ENCODE measurements at places on chromosomes 4 and X. TPM values are rescaled to one million over a fixed set of nuclear protein-coding genes. Genes with fewer than 3 reads are reported as not detected.

GRCh38 chr4:17332478-17332877 lies 179.4 kb downstream of the QDPR start:
- H3K4me3 ChIP-seq: no peak overlapping the region
- no peak overlapping the region for H3K27ac ChIP-seq
- no peaks in the 10 kb centered on the region for H3K36me3 ChIP-seq

Gene CFAP299
- total RNA-seq: not detected

Gene RPL34
- total RNA-seq: 488 TPM

- H3K4me3 ChIP-seq: no peak overlapping the region
- no peaks in the 10 kb centered on the region for H3K4me1 ChIP-seq
- no peaks in the 10 kb centered on the region for H3K27me3 ChIP-seq
- peak; percentile 2 for DNase-seq
- no peak overlapping the region for H3K27ac ChIP-seq
Measured at GRCh38 chr4:54961357-54961975, 163.9 kb downstream of the KDR start.

DNA sequence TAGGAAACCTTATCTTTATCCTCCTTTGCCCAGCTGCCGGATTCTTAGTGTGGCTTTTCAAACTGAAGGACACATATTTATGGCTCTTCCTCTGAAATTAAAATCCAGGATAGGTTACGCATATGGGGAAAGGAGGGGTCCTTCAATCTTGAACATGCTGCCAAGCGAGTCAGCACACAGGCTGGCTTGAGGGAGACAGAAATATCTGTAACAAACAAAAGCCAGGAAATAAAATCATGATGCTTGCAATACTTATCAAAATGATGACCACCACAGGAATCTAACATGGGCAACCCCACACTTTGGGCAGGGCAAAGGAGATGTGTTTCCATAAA lies 196.4 kb upstream of the LDB2 start:
- DNase-seq: no peak
- no peak overlapping the region for H3K27ac ChIP-seq
- H3K36me3 ChIP-seq: no peaks in the 10 kb centered on the region
- H3K4me3 ChIP-seq: no peak overlapping the region
- no peaks in the 10 kb centered on the region for H3K27me3 ChIP-seq

Gene POU4F2
- total RNA-seq: not detected

DNA sequence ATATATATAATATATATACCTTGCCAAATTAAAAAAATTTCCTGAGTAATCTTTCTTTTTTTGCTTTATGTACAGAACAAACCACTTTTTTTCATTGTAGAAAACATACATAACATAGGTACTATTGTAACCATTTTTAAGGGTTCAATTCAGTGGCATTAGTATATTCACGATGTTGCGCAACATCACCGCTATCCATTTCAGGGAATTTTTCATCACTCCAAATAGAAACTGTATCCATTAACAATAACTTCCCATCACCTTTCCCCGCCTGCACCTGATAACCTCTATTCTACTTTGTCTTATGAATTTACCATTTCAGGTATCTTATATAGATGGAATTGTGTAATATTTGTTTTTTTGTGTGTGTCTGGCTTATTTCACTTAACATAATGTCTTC lies 124.7 kb downstream of the MGST2 start:
- H3K27ac ChIP-seq: no peak overlapping the region
- no peak overlapping the region for H3K4me3 ChIP-seq
- no peak for DNase-seq
- no peaks in the 10 kb centered on the region for H3K27me3 ChIP-seq

Gene BMX
- total RNA-seq: not detected

GRCh38 chrX:46882266-46882665 lies 30.0 kb upstream of the JADE3 start:
- no peak overlapping the region for H3K4me3 ChIP-seq
- no peaks in the 10 kb centered on the region for H3K4me1 ChIP-seq
- no peak for DNase-seq
- H3K27me3 ChIP-seq: no peaks in the 10 kb centered on the region
- H3K36me3 ChIP-seq: peaks cover 3% of the 10 kb centered on the region
- H3K27ac ChIP-seq: no peak overlapping the region

- H3K36me3 ChIP-seq: no peaks in the 10 kb centered on the region
- H3K27me3 ChIP-seq: no peaks in the 10 kb centered on the region
- H3K4me3 ChIP-seq: no peak overlapping the region
- peak; percentile 7 for DNase-seq
- no peak overlapping the region for H3K27ac ChIP-seq
Measured at GRCh38 chr4:90113881-90114457, 13.2 kb upstream of the CCSER1 start.

DNA sequence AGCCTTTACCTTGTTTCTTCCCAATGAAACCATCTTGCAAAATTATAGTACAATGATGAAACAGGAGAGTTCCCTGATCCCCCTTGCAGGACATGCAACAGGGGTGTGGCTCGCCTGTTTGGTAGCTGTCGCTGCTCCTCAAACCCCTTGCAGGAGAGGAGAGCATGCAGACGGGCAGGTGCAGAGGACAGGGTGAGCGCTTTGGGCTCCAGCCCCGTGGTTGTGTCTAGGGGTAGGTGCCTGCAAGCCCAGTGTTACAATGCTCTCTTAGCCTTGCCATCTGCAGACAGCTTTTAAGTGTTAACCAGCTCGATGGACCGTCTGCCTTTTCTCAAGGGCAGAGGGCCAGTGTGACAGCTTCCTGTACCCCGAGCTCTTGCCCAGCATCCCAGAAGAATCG lies 102.0 kb downstream of the TAB3 start:
- H3K27ac ChIP-seq: no peak overlapping the region
- no peaks in the 10 kb centered on the region for H3K36me3 ChIP-seq
- no peak for DNase-seq
- H3K27me3 ChIP-seq: no peaks in the 10 kb centered on the region
- no peaks in the 10 kb centered on the region for H3K4me1 ChIP-seq

- H3K4me3 ChIP-seq: no peak overlapping the region
- H3K36me3 ChIP-seq: no peaks in the 10 kb centered on the region
- no peaks in the 10 kb centered on the region for H3K27me3 ChIP-seq
- no peak overlapping the region for H3K27ac ChIP-seq
- no peaks in the 10 kb centered on the region for H3K4me1 ChIP-seq
Measured at GRCh38 chrX:41289095-41289494, 44.9 kb upstream of the DDX3X start.

DNA sequence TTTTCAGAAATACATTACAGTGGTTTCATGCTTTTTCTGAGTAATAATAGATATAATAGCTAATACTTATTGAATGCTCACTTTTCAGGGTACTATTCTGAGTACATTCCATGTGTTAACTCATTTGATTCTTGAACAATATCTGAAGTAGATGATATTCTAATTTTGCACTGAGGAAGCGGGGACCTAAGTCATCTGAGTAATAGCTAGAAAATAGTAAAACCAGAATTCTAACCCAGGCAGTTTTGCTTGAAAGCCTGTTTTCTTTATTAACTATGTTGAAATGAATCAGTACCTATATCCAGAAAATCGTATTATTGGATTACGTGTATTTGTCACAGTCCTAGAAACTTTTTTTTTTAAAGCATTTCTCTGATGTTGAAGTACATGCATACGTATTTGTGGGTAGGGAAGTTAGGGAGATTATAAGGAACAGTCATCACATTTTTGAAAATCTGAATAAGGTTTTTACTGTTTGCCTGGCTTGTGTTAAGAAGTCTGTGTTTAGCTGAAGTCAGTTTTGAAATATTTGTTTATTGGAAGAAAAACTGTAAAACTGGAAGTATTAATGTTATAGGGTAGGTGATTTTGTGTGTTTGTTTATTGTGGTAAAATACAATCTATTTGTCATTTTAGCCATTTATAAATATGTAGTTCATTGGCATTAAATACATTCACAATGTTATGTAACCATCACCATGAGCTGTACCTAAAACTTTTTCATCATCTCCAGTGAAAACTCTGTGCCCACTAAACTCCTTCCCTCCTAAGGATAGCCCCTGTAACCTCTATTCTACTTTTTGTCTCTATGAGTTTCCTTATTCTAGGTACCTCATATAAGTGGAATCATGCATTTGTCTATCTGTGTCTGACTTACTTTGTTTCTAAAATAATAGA lies 55.3 kb downstream of the FIP1L1 start:
- H3K4me1 ChIP-seq: no peaks in the 10 kb centered on the region
- H3K27ac ChIP-seq: no peak overlapping the region
- no peak for DNase-seq
- no peaks in the 10 kb centered on the region for H3K27me3 ChIP-seq
- H3K4me3 ChIP-seq: no peak overlapping the region

- no peak for DNase-seq
- H3K27ac ChIP-seq: no peak overlapping the region
- no peaks in the 10 kb centered on the region for H3K36me3 ChIP-seq
- H3K4me3 ChIP-seq: no peak overlapping the region
- no peaks in the 10 kb centered on the region for H3K27me3 ChIP-seq
Measured at GRCh38 chrX:31323658-31324057, 251.8 kb upstream of the FTHL17 start.

GRCh38 chr4:52635130-52635529 lies 24.0 kb downstream of the USP46 start:
- no peak for DNase-seq
- no peak overlapping the region for H3K4me3 ChIP-seq
- no peak overlapping the region for H3K27ac ChIP-seq
- no peaks in the 10 kb centered on the region for H3K27me3 ChIP-seq

GRCh38 chrX:31658360-31658759 lies 586.5 kb upstream of the FTHL17 start:
- H3K27me3 ChIP-seq: no peaks in the 10 kb centered on the region
- H3K27ac ChIP-seq: no peak overlapping the region
- peak; percentile 4 for DNase-seq
- no peaks in the 10 kb centered on the region for H3K4me1 ChIP-seq
- no peaks in the 10 kb centered on the region for H3K36me3 ChIP-seq
- H3K4me3 ChIP-seq: no peak overlapping the region

DNA sequence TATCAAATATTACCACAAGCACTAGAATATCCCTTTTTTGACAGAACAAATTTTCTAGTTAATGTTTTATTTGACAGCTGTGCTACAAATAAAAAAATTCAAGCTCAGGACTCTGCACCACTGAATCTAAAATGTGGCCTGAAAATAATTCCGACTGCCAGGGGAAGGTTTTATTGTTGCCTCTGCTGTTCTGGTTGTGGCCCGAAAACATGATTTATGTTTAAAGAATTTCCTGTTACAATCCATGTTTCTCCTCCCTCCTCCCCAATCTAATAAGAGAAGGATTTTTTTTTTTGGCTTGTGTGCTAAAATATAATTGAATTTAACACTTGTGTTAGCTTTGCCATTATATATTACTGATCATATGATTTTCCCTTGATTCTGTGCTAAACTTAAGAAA lies 227.8 kb downstream of the DCLK2 start:
- H3K27me3 ChIP-seq: no peaks in the 10 kb centered on the region
- H3K27ac ChIP-seq: no peak overlapping the region
- no peaks in the 10 kb centered on the region for H3K4me1 ChIP-seq

Gene RRAGB
- 19.6 TPM for total RNA-seq

- DNase-seq: no peak
- no peaks in the 10 kb centered on the region for H3K27me3 ChIP-seq
- H3K36me3 ChIP-seq: no peaks in the 10 kb centered on the region
- no peak overlapping the region for H3K4me3 ChIP-seq
- H3K27ac ChIP-seq: no peak overlapping the region
Measured at GRCh38 chrX:148389629-148390028, 110.8 kb upstream of the AFF2 start.

Gene TFDP3
- total RNA-seq: not detected

Gene MUC7
- total RNA-seq: not detected

Gene PITX2
- total RNA-seq: 0.44 TPM

Gene TRIML2
- total RNA-seq: not detected

Gene GRIA2
- total RNA-seq: not detected

DNA sequence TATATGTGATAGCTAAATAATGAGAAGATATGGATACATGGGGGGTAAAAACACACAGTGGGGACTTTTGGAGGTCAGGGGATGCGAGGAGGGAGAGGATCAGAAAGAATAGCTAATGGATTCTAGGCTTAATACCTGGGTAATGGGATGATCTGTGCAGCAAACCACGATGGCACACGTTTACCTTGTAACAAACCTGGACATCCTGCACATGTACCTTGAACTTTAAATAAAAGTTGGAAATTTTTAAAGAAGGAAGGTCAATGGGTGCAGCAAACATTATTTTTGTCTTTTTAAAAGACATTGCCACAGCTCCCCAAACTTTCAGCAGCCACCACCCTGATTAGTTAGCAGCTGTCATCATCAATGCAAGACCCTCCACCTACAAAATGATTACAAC lies 29.7 kb upstream of the UGT2B15 start:
- no peak overlapping the region for H3K27ac ChIP-seq
- no peak overlapping the region for H3K4me3 ChIP-seq
- H3K27me3 ChIP-seq: no peaks in the 10 kb centered on the region

DNA sequence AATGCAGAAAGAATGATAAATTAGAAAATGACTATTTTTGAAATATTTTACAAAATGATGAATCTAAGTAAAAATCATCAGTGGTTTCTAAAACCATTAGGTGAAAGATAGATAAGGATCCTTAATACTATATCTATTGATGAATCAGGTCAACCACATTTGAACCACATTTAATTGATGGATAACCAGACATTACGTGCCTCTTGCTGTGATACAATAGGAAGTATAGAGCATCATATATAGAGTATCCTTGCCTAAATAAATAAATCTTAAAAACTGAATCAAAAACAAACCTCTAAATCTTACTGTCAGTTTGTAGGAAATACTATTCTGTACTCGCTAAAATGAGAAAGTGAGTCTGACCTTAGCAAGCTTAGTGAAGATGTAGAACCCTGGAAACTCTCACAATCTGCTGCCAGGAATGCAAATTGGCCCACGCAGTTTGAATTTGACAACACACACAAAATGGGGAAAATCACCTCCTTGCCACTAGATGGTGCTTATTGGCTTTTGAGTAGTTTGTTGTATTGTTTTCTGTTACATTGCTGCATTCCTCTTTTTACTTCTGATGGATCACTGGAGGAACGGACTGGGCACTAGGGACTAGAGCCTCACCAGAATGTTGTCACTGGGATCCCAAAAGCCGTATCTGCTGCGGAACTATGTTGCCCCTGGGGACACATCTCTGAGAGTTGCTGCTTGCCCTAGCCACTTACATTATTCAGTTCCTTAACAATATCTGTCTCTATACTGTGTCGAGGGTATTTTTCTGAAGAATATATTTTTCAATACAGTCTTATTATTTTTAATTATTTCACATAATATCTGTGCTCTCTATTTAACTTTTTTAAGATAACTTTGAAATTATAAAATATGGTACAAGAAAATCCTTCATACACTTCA lies 25.4 kb upstream of the SLAIN2 start:
- H3K4me3 ChIP-seq: no peak overlapping the region
- no peak overlapping the region for H3K27ac ChIP-seq
- no peaks in the 10 kb centered on the region for H3K4me1 ChIP-seq
- H3K36me3 ChIP-seq: no peaks in the 10 kb centered on the region
- no peaks in the 10 kb centered on the region for H3K27me3 ChIP-seq
- DNase-seq: no peak

GRCh38 chrX:1629244-1629643 lies 14.4 kb downstream of the ASMT start:
- H3K36me3 ChIP-seq: no peaks in the 10 kb centered on the region
- no peak for DNase-seq
- H3K4me3 ChIP-seq: no peak overlapping the region
- no peaks in the 10 kb centered on the region for H3K27me3 ChIP-seq
- no peak overlapping the region for H3K27ac ChIP-seq
- H3K4me1 ChIP-seq: no peaks in the 10 kb centered on the region

- no peaks in the 10 kb centered on the region for H3K27me3 ChIP-seq
- H3K4me1 ChIP-seq: no peaks in the 10 kb centered on the region
- H3K36me3 ChIP-seq: peaks cover 5% of the 10 kb centered on the region
- no peak for DNase-seq
- H3K27ac ChIP-seq: no peak overlapping the region
- H3K4me3 ChIP-seq: no peak overlapping the region
Measured at GRCh38 chrX:47172549-47172948, 21.1 kb upstream of the UBA1 start.

- H3K4me3 ChIP-seq: no peak overlapping the region
- DNase-seq: no peak
Measured at GRCh38 chrX:63751481-63751880, 33.5 kb downstream of the ARHGEF9 start.

All from Panc1 (cell line).